ENCODE measurements at places on chromosomes 6 and 20.

GRCh38 chr6:20710341-20710740 lies 176.1 kb downstream of the CDKAL1 start:
- DNase-seq, result no peak

GRCh38 chr6:18586133-18586532 lies 199.0 kb downstream of the RNF144B start:
- DNase-seq, result no peak

DNA sequence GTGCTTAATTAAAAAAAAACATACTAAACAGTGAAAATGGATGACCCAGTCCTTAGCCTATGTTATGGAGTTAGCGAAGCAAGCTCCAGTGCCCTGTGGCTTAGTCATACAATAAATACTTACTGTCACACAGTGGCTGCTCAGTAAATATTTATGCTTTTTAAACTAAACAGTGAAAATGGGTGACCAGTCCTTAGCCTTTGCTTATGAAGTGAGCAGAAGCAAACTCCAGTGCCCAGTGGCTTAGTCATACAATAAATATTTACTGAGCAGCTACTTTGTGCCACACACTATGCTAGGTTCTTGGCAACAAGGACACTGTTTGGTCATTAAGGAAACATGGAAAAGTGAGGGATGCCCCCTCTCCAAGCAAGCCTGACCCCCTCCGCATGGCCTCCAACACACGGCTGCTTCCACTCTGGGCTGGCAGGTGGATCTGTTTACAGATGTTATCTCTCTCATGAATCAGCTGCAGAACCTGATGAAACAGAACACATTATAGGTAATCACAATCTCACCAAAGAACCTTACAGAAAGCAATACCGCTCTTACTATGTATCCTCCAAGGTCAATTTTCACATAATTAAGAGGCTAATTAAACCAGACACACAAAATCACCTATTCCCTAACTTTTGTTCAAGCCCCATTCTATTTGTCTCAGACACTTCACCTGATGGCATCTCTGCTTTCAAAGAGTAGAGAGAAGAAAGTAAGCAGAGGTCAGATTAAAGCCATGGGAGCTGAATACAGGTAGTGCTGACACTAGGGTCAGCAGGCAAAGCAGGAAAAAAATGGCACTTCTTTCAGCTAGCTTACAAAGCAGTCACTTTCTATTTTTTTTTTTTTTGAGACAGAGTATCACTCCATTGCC lies 27.3 kb downstream of the CDK5RAP1 start:
- no peak for DNase-seq

DNA sequence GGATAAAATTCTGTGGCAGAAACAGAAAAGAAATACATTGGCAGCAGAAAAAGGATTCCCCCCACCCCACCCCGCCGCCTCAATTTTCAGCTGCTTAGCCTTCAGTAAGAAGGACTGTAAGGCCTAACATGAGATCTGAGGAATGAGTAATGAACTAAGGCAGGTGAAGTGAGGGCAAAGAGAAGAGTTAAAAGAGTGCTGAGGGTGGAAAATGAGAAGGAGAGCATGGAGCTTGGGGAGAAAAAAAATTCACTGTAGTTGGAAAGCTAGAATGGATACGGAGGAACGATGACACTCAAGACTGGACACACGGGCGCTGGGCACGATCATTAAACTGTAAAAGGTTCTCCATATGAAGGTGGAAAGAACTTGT lies 14.6 kb downstream of the POM121L2 start:
- no peak for DNase-seq

DNA sequence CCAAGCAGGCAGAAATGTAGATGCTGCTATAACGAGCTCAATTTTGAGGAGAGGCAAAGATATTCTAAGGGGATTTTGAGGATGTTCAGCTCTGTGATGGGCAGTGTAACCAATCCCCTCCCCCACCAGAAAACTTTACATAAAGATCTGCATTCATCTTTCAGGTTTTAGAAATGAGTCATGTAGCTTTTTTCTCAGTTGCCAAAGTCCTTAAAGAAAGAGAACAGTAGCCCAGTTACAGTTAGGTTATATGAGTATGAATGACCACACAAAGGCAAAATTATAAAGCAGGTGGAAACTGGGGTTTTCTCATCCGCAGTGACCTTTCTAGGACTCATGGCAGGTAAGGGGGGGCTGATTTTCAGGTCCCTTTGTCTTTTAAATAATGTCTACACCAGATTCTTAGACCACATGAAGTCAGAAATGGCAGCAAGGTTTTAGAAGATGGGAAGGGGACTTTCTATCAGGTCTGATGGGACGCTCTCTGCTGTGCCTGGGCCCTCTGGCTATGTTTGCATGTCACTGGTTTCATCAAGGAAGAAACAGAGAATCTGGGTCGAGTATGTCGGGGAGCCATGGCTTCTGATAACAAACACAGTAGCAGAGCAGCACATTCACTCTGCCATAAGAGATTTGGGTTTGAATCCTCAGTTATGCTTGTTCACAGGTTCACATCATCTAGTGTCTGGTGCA lies 94.7 kb downstream of the CLIC5 start:
- no peak for DNase-seq

- DNase-seq, result no peak
Measured at GRCh38 chr6:139392794-139393193, 18.3 kb upstream of the CITED2 start.

- no peak for DNase-seq
Measured at GRCh38 chr6:39855356-39855995, 63.3 kb downstream of the DAAM2 start.

GRCh38 chr6:125746731-125747588 lies 2.5 kb upstream of the HEY2 start:
- peak; percentile 33 for DNase-seq

GRCh38 chr6:138038142-138038870 lies 68.9 kb downstream of the PERP start:
- no peak for DNase-seq

- no peak for DNase-seq
Measured at GRCh38 chr6:140772576-140772975, 1360.1 kb upstream of the GJE1 start.

DNA sequence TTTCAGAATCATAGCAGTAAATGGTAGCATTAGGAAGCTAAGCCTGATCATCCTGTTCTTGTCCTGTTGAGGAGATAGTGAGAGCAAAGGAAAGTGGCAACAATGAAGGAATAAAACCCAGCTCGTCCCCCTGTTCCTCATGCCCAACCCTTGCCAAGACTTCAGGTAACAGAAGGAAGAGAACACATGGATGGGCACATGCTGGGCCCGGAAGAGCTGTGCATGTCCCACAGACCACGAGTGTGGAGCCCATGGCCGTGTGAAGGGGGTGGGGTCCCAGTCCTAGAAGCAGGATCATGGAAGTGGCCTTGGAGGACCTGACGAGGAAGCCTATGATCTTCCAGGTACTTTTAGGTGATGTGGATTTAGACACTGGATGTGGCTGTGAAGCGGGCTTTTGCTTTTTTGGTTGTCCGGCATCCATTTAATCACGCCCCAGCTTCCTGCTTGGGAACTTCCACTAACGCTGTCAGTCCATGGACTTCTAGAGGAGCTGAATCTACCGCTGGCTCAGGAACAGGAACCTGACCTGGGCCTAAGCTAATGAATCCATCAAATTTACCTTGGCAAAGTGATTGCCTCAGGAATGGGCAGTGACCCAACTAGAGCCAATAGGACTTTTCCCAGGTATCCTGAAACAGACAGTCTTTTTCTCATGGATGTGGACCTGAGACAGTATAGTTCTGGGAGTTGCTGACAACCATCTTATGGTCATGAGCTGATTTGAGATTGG lies 79.3 kb upstream of the ARMC2 start:
- DNase-seq, result no peak

- DNase-seq, result no peak
Measured at GRCh38 chr20:62675156-62675876, 33.0 kb downstream of the SLCO4A1 start.

- DNase-seq, result no peak
Measured at GRCh38 chr6:1915226-1915625, 305.5 kb downstream of the FOXC1 start.

DNA sequence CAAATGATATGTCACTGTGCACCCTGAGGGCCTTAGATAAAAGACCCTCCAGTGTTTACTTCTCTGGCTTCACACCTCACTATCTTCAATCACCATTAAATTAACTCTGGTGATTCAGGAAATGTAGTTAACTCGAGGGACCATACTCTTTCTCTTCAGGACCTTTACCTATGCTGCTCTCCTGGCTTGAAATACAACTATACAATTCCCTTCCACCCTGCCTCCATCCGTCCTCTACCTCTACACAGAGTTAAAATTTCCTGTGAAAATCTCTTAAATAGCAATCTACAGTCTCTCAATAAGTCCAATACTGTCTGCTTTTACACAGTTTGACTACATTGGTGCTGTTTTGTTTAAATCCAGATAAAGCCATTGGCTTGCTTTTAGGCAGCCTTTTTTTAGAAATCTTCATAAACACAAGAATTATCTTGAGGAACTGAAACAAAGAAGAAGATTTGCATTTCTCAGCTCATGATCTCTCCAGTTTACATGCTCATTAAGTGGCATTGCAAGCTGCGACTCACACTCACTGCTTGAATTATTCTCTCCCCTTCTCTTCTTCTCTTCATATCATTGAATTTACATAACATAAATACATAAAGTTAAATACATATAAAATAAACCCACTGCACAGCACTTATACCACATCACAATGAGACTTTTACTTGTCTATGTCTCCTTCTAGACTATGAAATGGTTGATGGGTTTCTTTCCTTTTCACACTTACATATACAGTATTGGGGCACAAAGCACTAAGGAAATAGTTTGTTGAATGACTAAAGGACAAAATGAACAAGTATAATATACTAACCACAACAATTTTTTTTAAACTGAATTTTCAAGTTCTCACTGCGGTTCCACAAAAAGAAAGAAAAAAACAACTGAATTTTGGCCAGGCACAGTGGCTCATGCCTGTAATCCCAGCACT lies 239.0 kb upstream of the KCNQ5 start:
- no peak for DNase-seq

DNA sequence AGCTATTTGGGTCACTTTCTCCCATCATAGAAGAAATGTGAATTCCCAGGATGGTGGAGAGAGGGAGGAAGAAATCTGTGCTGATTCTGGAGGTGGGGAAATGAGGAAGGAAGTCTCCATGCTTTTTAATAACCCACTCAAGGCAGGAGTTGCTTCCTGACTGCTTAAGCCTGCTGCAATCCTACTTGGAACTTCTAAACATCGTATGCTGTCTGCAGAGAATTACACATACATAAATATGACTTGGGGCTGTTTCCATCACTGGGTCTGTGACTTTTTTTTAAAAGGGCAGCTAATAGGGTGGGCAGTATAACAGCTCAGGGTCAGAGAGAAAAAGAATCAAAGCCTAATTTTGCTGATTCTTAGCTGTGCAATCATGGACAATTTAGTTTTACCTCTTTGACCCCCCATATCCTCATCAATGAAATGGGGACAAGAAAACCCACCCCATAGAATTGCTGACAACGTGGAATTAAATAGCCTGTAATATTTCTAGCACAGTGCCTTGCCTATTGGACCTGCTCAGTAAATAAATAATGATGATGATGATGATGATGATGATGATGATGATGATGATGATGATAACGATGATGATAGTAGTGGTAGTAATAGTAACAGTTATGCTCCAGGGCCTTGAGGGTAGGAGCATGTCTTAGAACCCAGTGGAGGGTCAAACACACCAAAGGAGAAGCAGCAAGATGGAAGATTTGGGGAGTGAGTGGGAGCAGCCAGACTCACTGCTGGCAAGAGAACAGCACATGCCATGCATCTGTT lies 166.7 kb upstream of the LRFN2 start:
- no peak for DNase-seq

DNA sequence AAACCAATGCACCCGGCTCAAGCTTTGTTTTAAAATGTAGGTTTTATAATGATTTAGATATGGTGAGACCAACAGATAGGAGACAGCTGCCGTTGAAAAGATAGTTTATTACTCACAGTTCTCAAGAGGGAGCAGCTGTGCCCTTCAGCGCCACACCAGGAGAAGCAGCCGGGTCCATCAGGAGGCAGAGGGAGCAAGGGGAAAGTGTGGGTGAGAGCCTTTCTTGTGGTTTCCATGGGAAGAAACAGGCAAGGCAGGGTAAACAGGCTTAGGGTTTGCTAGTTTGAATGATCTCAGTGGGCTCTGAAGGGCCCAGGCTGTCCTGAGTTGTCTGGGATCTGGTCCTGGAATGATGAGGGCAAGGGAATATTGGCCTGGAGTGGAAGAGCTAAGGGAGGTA lies 117.7 kb upstream of the PLCB4 start:
- DNase-seq, result no peak

- no peak for DNase-seq
Measured at GRCh38 chr6:35566794-35567193, 54.1 kb upstream of the TULP1 start.

- no peak for DNase-seq
Measured at GRCh38 chr6:53417141-53417540, 68.4 kb upstream of the ELOVL5 start.

- DNase-seq, result no peak
Measured at GRCh38 chr6:121694801-121695251, 259.4 kb downstream of the GJA1 start.

DNA sequence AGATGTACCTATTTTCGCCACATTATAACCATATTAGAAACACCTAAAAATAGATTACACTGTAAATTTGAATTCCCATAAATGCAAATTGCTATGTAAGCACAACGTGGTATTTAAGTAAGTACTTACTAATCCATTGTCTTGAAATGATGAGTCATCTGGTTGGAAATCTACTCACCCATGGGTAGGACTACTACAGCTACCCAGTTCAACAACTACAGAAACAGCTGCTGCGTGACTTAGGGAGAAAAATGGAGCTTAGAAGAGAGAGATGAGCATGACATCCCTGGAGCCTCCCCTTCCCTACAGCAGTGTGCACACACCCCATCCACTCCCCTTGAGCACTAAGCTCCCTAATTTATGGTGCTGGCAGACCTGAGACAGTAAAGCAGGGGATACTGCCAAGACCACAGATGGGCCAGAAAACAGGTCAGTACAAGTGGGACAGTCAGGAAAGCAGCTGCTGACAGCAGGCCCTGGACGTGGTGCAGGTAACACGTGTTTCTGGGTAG lies 26.9 kb downstream of the RRAGD start:
- no peak for DNase-seq

GRCh38 chr6:137873273-137873762 lies 6.3 kb downstream of the TNFAIP3 start:
- peak; percentile 68 for DNase-seq

DNA sequence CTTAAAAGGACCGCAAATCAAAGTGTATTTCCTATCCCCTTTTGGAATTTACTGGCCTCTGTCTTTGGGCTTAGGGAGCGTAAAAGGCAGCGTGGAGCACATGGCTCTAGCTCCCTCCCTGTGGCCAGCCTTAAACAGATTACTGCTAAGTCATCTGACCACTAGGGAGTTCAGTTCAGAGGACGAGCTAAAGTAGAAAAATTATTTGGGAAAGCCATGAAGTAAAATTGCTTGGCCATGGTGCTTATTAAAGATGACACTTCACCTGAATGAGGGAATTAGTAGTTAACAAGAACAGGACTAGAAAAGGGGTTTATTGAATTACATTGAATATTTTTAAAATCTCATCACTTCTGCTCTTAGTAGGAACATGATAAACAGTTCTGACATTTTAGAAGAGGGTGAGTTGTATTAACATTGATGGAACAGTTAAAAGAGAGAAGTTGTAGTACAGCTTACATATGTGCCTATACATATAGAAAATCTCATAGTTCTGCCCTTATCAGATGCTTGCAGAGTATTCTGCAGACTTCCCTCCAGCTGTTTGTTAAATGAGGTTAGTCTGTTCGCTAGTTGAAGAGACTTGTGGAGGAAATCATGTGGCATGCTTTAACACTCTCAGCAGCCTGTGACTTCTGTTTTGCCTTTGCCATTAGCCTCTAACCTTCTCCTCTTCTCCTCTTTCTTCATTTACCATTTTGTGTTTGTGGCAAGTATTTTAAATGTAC lies 31.2 kb upstream of the MAPK13 start:
- DNase-seq, result no peak

- no peak for DNase-seq
Measured at GRCh38 chr6:137424251-137424650, 69.9 kb downstream of the OLIG3 start.
